ENCODE measurements at places on chromosomes 1 and 21.

- DNase-seq: no peak
These were observed 9.3 kb downstream of the NEK7 start for GRCh38 chr1:198165927-198166647.

DNA sequence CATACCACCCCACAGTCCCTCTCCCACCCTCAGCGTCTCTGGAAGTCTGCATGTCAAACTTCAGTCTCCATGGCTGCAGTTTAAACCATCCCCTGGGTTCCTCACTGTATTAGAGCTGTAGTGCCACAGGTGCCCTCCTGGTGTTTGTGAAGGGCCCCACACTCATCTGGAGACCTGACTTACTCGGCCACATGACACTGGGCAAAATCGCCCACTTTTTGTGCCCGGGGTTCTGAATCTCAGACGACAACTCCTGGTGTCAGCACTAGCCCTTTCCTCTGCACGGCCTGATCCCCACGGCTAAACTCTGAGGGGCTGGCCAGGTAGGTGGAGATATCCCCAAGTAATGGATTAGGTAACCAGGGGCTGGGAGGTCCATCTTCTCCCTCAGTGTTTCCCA, 6.5 kb downstream of the INKA2 start:
- no peak for DNase-seq

DNA sequence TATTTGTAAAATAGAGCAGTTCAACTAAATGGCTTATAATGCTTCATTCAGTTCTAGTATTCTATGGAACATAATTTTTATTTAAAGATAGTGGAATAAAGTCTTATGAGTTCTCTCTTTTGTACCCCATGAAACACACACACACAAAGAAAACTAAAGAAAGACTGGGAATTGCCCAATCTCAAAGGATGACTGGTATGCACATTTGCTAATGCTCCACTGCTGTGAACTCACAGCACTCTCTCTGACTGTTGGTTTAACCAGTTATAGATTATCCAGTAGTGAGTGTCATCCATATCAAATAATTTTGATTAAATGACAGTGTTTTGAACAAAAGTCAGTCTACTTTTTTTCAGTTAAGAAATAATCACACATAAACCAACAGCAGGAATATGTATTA, 1082.4 kb upstream of the B3GALT2 start:
- no peak for DNase-seq

DNA sequence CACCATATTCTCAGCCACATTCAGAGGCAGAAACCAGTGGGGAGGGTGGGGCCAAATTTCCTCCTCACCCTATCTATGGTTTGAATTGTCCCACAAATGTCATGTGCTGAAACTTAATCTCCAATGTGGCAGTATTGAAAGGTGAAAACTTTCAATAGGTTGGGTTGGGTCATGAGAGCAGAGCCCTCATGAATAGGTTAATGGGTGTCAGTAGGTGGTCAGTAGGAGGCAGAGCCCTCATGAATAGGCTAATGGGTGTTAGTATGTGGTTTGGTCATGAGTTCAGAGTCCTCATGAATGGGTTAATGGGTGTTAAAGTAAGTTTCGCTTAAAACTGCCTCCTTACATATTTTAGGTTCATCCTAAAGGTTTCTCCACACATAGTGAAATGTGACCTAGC, 170.0 kb downstream of the FCRL5 start:
- no peak for DNase-seq

- DNase-seq: no peak
These were observed 10.4 kb downstream of the NR5A2 start for GRCh38 chr1:200037904-200038303.

DNA sequence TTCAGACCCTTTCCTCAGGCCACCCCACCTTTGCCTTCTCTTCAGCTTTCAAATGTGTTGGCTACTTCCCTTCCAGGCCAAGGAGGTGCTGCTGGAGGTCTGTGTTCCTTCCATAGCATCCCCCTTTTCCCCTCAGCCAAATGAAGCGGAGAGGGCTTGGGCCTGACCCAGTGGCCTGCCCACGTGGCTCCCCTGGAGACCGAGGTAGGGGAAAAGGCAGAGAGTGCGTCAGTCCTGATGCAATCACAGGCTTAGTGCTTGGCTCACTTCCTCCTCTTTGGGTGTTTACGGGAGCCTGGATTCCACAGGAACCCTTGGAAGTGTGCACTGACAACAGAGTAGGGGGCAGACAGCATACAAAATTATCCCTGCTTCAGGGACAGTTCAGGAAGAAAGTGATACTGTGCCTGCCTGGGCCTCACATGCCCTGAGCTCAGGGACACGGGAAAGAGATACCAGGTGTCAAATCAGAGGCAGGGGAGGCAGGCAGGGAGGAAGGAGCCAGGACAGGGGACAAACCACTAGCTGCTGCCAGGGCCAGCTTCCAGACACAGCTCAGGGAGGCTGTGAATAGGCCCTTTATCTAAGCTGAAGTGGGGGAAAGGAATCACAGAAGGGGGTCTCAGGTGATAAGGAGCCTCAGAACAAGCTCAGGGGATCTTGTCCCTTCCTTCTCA, 16.6 kb upstream of the PTP4A2 start:
- DNase-seq: no peak

- no peak for DNase-seq
These were observed 1041.3 kb downstream of the AMY1C start for GRCh38 chr1:104791030-104791429.

DNA sequence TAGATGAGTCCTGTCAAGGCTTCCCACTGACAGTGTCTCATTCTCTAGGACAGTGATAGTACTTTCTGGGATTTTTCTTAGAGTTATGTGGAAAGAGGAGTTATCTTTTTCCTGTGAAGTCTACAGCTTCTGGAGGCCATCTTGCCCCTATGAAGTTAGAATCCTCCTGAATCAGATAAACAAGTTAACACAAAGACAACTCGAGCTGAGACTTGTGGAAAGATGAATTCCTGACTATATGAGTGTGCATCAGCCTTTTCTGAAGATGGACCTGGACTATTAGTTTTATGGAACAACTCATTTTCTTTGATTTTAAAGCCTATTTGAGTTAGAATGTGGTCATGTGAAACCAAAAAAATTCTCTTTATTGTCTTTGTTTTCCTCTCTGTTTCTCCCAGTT, 290.9 kb downstream of the LRRIQ3 start:
- DNase-seq: no peak

DNA sequence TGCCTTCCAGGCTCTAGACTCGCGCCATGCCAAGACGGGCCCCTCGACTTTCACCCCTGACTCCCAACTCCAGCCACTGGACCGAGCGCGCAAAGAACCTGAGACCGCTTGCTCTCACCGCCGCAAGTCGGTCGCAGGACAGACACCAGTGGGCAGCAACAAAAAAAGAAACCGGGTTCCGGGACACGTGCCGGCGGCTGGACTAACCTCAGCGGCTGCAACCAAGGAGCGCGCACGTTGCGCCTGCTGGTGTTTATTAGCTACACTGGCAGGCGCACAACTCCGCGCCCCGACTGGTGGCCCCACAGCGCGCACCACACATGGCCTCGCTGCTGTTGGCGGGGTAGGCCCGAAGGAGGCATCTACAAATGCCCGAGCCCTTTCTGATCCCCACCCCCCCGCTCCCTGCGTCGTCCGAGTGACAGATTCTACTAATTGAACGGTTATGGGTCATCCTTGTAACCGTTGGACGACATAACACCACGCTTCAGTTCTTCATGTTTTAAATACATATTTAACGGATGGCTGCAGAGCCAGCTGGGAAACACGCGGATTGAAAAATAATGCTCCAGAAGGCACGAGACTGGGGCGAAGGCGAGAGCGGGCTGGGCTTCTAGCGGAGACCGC, 2.0 kb upstream of the OLIG2 start:
- DNase-seq: no peak

DNA sequence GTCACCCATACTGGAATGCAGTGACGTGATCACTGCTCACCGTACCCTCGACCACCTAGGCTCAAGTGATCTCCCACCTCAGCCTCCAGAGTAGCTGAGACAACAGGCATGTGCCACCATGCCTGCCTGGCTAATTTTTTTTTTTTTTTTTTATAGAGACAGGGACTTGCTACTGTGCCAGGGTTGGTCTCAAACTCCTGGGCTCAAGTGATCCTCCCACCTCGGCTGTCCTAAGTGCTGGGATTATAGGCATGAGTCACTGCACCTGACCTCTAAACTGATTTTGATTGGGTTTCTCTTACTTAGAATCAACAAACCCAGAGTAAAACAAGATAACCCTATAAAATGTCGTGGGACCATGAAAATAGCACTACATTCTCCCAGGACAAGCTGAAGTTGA, 112.0 kb downstream of the UBE2U start:
- DNase-seq: no peak

GRCh38 chr1:227944931-227945890, 2.5 kb downstream of the WNT9A start:
- DNase-seq: peak; percentile 74

- peak; percentile 32 for DNase-seq
These were observed 3.7 kb downstream of the PGBD5 start for GRCh38 chr1:230422221-230422981.

GRCh38 chr1:13583595-13583965, at the start of gene PDPN:
Gene PDPN (plus strand): TSS chr1:13583832. CDS start chr1:13584034, 202 bp downstream.
- DNase-seq: no peak

All from NCI-H2107 (cell line).